ENCODE measurements at places on chromosomes 2 and 18. TPM values are rescaled to one million over a fixed set of nuclear protein-coding genes. Genes with fewer than 3 reads are reported as not detected.

ACKR3 gene
- 3.2 TPM for total RNA-seq

TMEM185B gene
- total RNA-seq: 14.2 TPM

CTNNA2 gene
- not detected for total RNA-seq

ARMC9 gene
- 42.7 TPM for total RNA-seq

CYP27A1 gene
- total RNA-seq: 36.0 TPM

DSC2 gene
- 0.09 TPM for total RNA-seq

SCG2 gene
- total RNA-seq: 0.09 TPM

IL1RL1 gene
- total RNA-seq: 0.17 TPM

ORMDL1 gene
- 34.0 TPM for total RNA-seq

GAL3ST2 gene
- total RNA-seq: 0.09 TPM

PIEZO2 gene
- total RNA-seq: 1.3 TPM

FOXI3 gene
- total RNA-seq: not detected

SALL3 gene
- total RNA-seq: not detected

SULT1C4 gene
- total RNA-seq: not detected

ANTXR1 gene
- 31.8 TPM for total RNA-seq

RAB6C gene
- not detected for total RNA-seq

SLC16A14 gene
- 6.1 TPM for total RNA-seq

C2orf72 gene
- not detected for total RNA-seq

TACR1 gene
- 0.16 TPM for total RNA-seq

FTCDNL1 gene
- total RNA-seq: 1.2 TPM

SLC4A3 gene
- 2.0 TPM for total RNA-seq

CACNB4 gene
- 1.3 TPM for total RNA-seq

OXER1 gene
- total RNA-seq: under 0.01 TPM

TMEM37 gene
- 0.32 TPM for total RNA-seq

IL1F10 gene
- not detected for total RNA-seq

IL36RN gene
- not detected for total RNA-seq

MALT1 gene
- 10.2 TPM for total RNA-seq

PPM1B gene
- 32.5 TPM for total RNA-seq

CDCA7 gene
- 2.3 TPM for total RNA-seq

POTEJ gene
- total RNA-seq: not detected

LYG1 gene
- 0.16 TPM for total RNA-seq

CD28 gene
- total RNA-seq: not detected

CFAP65 gene
- under 0.01 TPM for total RNA-seq

ERFE gene
- 1.3 TPM for total RNA-seq

ICOS gene
- not detected for total RNA-seq

SOWAHC gene
- 7.7 TPM for total RNA-seq

ALPP gene
- total RNA-seq: not detected

ACMSD gene
- total RNA-seq: not detected

DUSP19 gene
- 4.1 TPM for total RNA-seq

CPS1 gene
- total RNA-seq: 34.6 TPM

POU3F3 gene
- total RNA-seq: not detected

BCL11A gene
- under 0.01 TPM for total RNA-seq

GPR45 gene
- total RNA-seq: not detected

SEPTIN2 gene
- total RNA-seq: 430 TPM

PNKD gene
- total RNA-seq: 18.3 TPM

KIF1A gene
- under 0.01 TPM for total RNA-seq

WIPF1 gene
- total RNA-seq: 5.2 TPM

TNS1 gene
- total RNA-seq: 88.8 TPM

TRIM54 gene
- 0.09 TPM for total RNA-seq

FSHR gene
- under 0.01 TPM for total RNA-seq

EGR4 gene
- under 0.01 TPM for total RNA-seq

POTEI gene
- not detected for total RNA-seq

FKBP7 gene
- 56.4 TPM for total RNA-seq

DPP4 gene
- total RNA-seq: 48.4 TPM

DCDC2C gene
- total RNA-seq: not detected

ALPG gene
- not detected for total RNA-seq

MEP1B gene
- total RNA-seq: not detected
